ENCODE measurements at places on chromosomes 11 and 22.

- no peak for DNase-seq
Observed at GRCh38 chr11:133951327-133952198, 5.2 kb downstream of the IGSF9B start.

DNA sequence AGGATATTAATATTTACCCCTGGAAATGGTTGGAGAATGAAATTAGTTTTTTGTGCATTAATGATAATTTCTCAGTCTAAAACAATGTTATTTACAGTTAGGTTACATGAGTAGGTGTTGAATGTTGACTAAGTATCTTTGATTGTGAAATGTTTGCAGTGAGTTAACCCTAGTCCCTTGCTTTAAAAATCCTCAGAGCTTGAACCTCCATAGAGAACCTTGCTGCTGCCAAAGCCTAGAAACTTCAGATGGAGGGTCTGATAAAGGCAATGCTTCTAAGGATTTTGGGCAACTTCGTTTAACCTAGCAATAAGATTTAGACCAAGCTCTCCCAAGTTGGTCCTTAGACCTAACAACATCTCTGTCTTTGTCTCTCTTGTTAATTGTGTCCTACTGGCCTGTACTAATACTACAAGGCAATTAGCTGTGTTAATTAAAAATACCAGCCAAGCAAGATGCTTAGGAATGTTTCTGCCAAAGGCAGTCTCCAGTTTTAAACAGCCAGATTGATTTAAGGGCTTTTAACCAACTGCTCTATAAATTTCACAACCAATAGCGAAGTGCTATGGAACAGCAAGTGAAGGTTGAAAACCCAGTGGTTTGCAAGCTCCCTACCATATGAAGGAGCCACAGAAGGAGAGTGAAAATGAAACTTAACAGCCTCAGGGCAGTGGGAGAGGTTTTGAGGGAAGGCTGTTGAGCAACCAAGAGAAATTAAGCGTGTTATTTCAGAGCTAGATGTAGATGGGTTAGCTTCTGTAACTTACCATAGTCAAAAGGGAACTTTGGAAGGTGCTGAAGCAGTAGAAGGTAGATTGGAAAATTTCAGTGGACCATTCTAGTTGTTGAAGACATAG, 295.9 kb upstream of the ANO5 start:
- no peak for DNase-seq

- no peak for DNase-seq
Observed at GRCh38 chr11:76215941-76216340, 9.6 kb upstream of the WNT11 start.

GRCh38 chr11:96783311-96783710, 393.5 kb downstream of the JRKL start:
- no peak for DNase-seq

DNA sequence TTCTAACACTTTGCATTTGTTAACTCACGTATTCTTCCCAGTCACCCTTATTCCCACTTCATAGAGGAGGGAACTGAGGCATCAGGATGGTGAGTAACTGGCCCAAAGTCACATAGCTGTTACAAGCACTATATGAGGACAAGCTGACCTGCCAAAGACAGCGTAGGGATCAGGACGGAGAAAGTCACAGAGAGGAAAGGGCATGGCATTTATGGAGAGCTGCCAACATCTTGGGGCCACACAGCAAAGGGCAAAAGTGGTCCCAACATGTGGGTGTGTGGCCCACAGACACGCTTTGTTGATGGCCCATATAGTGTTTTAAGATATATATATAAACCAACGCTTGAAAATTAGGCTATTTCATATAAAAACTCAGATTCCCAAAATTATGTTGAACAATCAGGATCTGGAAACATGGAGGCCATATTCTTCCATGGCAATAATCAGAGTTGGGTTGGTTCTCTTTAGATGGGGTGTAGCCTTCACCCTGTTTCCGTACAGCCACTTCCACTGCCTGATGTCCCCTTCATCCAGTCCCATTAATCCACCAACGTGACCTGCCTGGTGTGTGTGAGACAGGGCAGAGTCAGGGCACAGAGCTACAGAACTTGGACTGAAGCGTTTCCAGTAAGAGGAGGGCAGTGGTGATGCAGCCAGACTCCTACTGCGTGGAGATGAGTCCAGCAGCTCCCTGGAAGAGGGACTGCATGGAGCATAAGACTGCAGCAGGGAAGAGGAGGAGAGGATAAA, 39.9 kb upstream of the CD5 start:
- DNase-seq: no peak

DNA sequence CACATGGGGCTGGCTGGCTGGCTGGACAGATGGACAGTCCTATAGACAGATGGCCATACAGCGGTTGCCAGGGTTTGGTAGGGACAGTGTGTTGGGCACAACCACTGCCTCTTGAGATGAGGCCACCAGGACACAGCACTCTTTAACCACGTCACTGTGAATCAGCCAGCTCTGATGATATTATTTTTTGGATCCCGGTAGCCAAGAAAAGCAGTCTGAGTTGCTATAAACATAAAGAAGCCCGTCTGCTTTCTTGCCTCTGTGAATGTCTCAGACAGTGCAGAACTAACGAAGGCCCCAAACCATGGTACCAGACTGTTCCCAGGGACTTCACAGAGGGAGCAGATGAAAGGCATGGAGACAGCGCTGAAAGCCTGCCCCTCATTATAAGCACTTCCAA, 115.9 kb upstream of the CSNK2A3 start:
- DNase-seq: peak; percentile 24

DNA sequence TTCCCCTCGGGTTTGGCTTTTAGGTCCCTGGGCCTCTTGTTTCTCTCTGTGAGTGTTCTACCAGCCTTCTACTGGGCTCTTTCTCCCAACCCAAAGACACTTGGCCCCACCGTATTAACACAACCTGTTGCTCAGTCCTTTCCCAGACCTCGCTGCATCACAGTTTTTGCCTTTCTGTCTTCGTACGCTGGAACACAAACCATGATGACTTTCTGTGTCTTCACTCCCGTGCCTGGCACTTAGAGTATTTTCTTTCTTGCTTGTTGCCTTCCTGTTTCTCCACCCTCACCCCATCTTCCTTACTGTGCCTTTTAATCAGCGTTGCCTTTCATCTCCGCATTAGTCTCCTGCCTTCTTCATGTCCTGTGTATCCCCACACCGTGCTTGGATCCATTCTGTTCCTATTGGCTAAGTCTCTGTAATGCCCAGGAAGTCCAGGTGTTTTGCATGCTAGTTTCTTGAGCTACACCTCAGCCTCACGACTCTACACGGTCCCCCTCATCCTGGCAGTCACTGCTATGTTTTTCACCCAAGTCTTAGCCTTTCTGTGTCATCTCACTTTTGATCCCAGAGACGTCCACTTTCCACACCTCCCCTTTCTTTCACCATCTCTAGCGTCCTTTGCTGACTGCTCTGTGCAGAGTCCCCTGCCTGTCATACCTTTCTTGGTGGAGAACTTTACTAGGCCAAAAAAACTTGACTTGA, 1.6 kb downstream of the MARK2 start:
- no peak for DNase-seq

- no peak for DNase-seq
Observed at GRCh38 chr11:128603003-128603696, 15.8 kb upstream of the ETS1 start.

- DNase-seq: no peak
Observed at GRCh38 chr11:124864892-124865180, 396 bp upstream of the ROBO3 start.

- no peak for DNase-seq
Observed at GRCh38 chr22:25125693-25126357, 73.8 kb upstream of the CRYBB3 start.

GRCh38 chr11:75453916-75454655, 21.1 kb upstream of the KLHL35 start:
- no peak for DNase-seq

GRCh38 chr11:72576243-72576595, 98.0 kb downstream of the PDE2A start:
- DNase-seq: peak; percentile 3

DNA sequence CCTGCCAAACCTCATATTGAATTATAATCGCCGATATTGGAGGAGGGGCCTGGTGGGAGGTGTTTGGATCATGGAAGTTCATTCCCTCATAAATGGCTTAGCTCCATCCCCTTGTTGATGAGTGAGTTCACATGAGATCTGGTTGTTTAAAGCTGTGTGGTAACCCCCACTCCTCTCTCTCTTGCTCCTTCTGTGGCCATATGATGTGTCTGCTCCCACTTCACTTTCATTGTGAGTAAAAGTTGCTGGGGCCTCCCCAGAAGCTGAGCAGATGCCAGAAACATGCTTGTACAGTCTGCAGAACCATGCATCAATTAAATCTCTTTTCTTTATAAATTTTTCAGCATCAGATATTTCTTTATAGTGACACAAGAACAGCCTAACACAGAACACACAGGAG, 929.0 kb upstream of the FAT3 start:
- DNase-seq: no peak

GRCh38 chr11:46733234-46733633, 14.2 kb downstream of the F2 start:
- DNase-seq: no peak

DNA sequence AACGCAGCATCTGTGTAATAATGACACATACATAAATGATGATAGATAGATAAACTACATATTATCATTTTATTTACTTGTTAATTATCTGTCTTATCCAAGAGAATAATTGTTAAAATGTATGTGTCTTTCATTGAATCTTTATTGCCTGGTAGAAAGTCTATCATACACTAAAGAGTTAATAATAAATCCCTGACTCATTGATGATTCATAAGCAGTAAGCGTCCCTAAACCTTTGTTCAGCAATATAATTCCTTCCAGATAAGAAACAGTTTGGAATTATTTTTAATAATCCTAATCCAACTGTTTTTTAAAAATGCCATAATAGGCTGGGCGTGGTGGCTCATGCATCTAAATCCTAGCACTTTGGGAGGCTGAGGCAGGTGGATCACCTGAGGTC, 655.6 kb upstream of the CNTN5 start:
- DNase-seq: no peak

DNA sequence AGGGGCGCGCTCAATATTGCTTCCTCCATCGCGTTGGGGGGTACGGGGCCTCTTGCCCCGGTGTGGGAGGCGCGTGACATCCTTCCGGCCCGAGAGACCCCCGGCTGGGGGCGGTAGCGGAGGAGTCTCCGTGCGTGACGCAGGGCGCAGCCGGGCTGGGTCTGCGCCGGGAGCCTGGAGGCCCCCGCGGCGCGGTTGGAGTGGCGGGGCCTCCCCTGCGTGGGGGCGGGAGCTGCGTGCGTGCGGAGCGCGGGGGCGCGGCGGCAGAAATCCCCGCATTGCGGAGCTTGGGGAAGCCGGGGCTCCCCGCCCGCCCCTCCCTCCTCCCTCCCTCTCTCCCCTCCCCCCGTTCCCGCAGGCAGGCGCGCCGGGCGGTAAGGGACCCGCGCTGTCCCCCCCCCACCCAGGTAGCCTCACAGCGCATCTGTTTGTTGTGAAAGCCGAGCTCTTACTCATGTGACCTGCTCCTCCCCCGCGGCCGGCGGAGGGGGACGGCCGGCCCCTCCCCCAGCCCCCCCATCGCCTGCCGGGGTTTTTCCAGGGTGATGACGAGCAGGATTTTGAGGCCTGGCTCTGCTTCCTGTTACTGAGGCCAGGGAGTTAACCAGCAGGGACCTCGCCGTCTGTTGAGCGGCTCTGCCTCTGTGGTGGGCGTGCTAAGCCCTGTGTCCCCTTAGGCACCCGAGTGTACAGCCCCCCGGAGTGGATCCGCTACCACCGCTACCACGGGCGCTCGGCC, 1.6 kb downstream of the PIM3 start:
- peak; percentile 86 for DNase-seq

DNA sequence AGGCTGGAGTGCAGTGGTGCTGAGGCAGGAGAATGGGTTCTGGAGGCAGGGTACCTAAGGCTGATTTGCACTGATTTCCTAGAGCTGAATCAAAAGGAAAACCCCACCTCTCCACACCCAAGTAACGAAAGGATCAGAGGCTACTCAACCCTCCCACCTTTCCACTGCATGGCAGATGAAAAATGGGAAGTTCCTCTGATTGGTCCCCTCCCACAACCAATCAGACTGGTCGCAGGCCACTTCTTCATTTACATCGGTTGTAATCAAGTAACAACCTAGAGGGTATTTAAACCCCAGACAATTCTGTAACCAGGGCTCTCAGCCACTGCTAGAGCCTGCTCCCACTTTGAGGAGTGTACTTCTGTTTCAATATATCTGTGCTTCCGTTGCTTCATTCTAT, 18.6 kb upstream of the PARVB start:
- no peak for DNase-seq

DNA sequence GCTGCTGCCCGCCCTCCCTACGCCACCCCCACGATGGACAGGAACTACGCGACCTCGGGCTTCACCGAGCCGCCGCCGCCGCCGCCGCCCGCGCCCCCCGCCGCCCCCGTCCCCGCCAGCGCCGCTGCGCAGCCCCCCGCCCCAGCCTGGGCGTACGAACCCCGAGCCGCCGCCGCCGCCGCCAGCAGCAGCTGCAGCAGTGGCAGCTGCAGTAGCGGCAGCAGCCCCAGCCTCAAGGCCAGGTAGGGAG, 407 bp downstream of the QSER1 start:
- DNase-seq: no peak

- DNase-seq: no peak
Observed at GRCh38 chr11:49995565-49995964, 13.2 kb upstream of the OR4C12 start.

DNA sequence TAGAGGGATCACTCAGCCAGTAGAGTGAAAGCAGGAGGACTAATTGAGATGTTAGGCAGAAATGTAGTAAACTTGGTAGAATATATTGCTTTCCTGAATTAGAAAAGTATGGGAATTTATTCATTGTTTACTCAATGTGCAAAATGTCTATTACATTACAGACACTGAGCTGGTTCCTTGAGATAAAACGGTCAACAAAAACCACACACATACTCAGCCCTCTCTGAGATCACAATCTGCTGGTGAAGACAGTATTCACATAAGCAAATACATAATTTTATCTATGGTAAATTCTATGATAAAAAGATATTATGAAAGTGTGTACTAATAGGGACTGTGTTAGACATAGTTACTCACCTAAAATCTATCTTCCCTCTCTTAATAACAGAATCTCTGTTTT, 833.5 kb downstream of the KCNA4 start:
- no peak for DNase-seq

GRCh38 chr11:127003260-127003981, 2.9 kb upstream of the KIRREL3 start:
- no peak for DNase-seq

Measured in RWPE2 (cell line).